ENCODE measurements at places on chromosomes 11 and 22. TPM values are rescaled to one million over a fixed set of nuclear protein-coding genes. Genes with fewer than 3 reads are reported as not detected.
A peak's percentile ranks its signal among the peaks of the same experiment; 100 is the strongest.

DNA sequence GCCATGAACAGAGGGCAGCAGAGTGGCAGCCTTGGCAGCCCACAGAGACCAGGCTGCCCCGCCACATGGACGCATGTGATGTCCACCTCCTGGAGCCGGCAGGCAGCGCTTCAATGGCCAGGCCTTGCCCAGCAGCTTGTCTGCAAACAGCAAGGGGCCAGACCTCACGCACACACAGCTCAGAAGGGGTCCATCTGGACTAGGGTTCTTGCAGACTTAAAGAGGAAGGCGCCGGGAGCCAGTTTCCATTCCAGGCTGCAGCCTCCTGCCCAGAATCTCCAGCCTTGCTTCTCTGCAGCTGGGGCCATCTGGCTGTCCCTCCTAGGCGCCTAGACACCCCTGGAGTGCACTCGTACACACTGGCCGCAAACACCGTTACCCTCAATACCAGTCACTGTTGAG is 91.9 kb upstream of the TMEM45B start:
- no peak overlapping the region for H3K4me3 ChIP-seq
- H3K36me3 ChIP-seq = no peaks in the 10 kb centered on the region
- no peak for DNase-seq

DNA sequence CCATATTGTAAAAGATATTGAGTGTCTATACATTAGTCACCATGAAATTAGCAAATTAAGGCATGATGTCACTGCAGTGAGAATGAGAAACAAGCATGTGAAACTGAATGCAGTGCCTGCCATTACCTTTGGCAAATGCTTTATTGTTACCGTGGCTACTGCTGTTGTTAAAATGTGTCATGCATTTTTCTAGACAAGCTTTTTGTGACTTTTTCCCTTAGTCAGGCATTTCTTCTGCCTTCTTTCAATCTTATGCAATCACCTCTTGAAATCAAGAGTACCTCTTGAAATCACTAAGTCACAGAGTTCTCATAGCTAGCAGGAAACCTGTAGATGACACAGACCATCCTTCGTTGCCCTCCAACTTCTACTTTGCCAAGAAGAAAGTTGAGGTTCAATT is 461.7 kb upstream of the TENM4 start:
- no peaks in the 10 kb centered on the region for H3K36me3 ChIP-seq
- H3K4me3 ChIP-seq = no peak overlapping the region
- H3K27me3 ChIP-seq = no peaks in the 10 kb centered on the region

The MAJIN gene
- total RNA-seq = not detected

DNA sequence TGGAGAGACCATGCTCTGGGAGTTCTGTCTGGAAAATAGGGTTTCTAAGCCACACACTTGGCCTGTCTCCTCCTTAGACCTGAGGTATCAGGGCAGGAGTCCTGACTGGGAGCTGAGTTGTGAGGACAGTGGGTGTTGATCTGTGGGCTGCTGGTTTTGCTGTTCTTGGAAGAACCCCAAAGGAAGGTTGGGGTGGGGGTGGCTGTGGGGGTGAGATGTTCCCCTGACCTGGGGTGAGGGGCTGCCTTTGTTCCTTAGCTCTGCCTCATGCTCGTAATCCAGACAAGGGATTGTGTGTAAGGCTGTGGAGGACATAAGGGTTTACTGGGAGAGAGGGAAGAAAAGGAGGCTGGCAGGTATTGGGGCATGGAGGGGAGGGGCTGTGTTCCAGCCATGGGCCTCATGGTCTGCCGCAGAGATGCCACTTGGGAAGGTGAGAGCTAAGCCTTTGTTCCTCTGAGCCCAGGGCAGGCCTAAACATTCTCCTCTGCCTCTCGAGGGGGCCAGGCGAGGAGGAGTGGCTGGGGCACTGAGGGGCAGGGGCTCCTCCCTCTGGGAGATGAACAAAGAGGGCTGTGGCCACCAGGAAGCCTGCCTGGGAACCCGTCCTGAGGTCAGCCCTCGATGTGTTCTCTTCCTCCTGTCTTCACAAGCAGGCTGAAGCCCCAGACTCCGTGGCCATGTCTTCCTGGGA is 4.4 kb downstream of the OTOG start:
- no peak overlapping the region for H3K4me3 ChIP-seq
- H3K4me1 ChIP-seq = no peaks in the 10 kb centered on the region
- no peaks in the 10 kb centered on the region for H3K36me3 ChIP-seq
- DNase-seq = no peak
- H3K27me3 ChIP-seq = no peaks in the 10 kb centered on the region
- H3K27ac ChIP-seq = no peak overlapping the region

DNA sequence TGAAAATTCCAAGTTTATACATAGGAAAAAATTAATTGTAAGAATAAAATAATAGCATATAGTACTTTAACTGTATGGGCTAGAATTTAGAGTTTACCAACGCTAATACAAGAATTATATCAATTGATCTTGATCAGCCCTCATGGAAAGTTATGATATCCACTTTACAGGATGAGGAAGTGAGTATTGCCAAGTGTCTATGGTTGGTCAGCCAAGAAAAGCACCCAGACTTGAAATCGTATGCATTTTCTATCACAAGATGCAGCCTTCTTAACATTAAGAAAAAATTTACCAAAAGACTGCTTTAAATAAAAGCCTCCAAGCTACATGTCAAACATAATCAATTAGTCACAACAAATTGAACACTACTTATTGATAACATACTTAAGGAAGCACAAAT is 53.0 kb downstream of the DDI1 start:
- H3K4me3 ChIP-seq = no peak overlapping the region
- no peaks in the 10 kb centered on the region for H3K4me1 ChIP-seq
- H3K27ac ChIP-seq = no peak overlapping the region
- no peaks in the 10 kb centered on the region for H3K27me3 ChIP-seq

The C22orf42 gene
- not detected for total RNA-seq

The PLEKHA7 gene
- total RNA-seq = 55.6 TPM

GRCh38 chr11:35914816-35915215 is 29.0 kb upstream of the LDLRAD3 start:
- no peaks in the 10 kb centered on the region for H3K27me3 ChIP-seq
- H3K27ac ChIP-seq = no peak overlapping the region
- no peak for DNase-seq
- no peaks in the 10 kb centered on the region for H3K4me1 ChIP-seq
- no peak overlapping the region for H3K4me3 ChIP-seq

- H3K36me3 ChIP-seq = no peaks in the 10 kb centered on the region
- H3K27ac ChIP-seq = peak overlapping the region; percentile 37
- no peaks in the 10 kb centered on the region for H3K27me3 ChIP-seq
- peaks cover 7% of the 10 kb centered on the region for H3K4me1 ChIP-seq
- no peak for DNase-seq
- no peak overlapping the region for H3K4me3 ChIP-seq
These were observed 17.2 kb downstream of the SCGB1A1 start for GRCh38 chr11:62435846-62436660.

- H3K36me3 ChIP-seq = no peaks in the 10 kb centered on the region
- DNase-seq = no peak
- H3K4me3 ChIP-seq = no peak overlapping the region
- no peak overlapping the region for H3K27ac ChIP-seq
These were observed 9.0 kb upstream of the APOBEC3A start for GRCh38 chr22:38948181-38948940.

- no peaks in the 10 kb centered on the region for H3K4me1 ChIP-seq
- peak overlapping the region; percentile 75 for H3K27ac ChIP-seq
- DNase-seq = peak; percentile 95
- no peaks in the 10 kb centered on the region for H3K36me3 ChIP-seq
- no peaks in the 10 kb centered on the region for H3K27me3 ChIP-seq
- H3K4me3 ChIP-seq = no peak overlapping the region
These were observed 5.7 kb upstream of the MYEOV start for GRCh38 chr11:69287968-69288882.

DNA sequence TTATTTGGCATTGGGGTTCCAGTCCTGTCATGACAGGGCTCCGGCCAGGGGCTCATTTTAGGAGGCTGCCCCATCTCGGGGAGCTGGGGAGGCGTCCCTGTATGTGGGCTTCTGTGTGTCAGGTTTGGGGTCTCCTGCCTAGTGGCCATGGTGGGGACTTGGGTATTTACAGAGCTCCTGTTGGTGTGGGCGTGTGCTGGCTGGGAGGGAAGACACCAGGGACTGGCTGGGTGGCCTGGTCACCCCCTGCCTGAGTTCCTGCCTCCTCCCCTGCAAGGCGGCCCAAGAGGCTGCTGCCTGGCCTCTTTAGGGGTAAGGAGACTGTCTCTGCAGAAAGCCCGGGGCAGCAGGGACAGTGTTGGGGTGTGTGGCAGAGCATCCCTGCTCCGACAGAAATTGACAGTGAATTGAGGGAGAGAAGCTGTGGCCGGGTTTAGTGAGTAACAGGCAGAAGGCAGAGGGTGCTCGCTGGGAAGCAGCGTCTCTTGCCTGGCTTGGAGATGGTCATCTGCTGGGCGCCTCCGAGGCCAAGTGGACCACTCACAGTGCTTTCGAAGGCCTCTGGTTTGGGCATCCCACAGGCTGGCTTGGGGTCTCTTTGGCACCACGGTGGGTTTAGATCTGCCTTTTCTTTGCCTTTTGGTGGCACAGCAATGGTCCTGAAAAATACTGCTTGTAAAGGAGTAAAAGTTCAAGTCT is 40.3 kb upstream of the GRAMD4 start:
- no peak for DNase-seq
- peaks cover 36% of the 10 kb centered on the region for H3K4me1 ChIP-seq
- H3K36me3 ChIP-seq = no peaks in the 10 kb centered on the region
- no peak overlapping the region for H3K4me3 ChIP-seq
- H3K27ac ChIP-seq = peak overlapping the region; percentile 95
- no peaks in the 10 kb centered on the region for H3K27me3 ChIP-seq

The TRAPPC4 gene
- total RNA-seq = 72.6 TPM

The KRTAP5-11 gene
- not detected for total RNA-seq

Measured in colonic mucosa (tissue), 4 donors.